ENCODE measurements at places on chromosomes 4 and X.

DNA sequence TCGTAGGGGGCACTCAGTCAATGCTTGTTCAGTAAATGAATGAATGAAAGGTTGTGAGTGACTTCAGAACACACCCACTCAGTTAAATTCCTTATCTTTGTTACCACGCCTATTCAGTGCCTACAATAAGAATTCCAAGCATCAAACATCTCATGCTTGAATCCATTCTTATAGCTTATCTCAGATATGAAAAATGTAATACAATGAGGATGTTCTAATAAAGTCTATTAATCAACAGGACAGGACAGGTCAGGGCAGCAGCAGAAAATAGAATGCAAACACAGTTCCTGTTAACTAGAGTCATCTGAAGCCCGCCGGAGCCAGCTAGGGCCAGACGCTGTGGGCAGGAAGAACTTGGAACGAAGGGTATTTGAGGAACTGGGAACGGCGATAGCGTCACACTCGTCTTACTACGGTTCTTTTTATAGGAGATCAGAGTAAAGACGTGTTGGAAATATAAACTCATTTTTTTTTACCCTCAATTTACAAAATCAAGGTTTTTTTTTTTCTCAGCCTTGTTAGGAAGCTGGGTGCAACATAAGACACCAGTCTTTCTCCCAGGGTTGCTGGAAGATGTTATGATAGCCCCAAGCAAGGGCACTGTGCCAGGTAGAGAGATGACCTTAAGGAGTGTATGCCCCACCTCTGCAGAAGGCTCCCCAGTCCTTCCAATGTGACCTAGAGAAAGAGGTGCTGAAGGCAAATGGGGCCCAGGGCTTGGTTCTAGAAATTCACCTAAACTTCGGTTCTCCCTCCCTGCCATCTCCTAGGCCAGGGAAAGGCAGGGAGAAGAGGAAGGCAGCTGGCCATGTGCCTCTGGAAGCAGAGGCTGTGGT is 48.3 kb downstream of the SEL1L3 start:
- no peak for DNase-seq

DNA sequence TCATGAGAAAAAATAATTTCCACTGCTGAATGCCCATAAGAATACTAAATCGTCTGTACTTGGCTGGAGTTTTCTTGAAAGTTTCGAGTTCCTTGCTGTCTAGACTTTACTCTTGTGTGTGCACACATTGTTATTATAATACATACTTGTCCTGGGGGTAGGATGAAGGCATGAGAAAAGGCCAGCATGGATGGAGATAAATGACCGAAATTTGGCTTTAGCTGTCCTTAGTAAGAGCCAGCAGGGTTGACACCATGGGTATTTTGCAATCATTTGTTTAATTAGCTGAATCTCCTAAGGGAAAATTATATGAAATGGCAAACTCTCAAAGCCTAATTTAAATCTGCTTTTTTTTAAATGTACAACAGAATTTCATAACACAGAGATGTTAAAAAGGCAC is 641.6 kb downstream of the ADGRL3 start:
- DNase-seq: no peak

- DNase-seq: no peak
These were observed 8.3 kb upstream of the VEGFC start for GRCh38 chr4:176800891-176801534.

DNA sequence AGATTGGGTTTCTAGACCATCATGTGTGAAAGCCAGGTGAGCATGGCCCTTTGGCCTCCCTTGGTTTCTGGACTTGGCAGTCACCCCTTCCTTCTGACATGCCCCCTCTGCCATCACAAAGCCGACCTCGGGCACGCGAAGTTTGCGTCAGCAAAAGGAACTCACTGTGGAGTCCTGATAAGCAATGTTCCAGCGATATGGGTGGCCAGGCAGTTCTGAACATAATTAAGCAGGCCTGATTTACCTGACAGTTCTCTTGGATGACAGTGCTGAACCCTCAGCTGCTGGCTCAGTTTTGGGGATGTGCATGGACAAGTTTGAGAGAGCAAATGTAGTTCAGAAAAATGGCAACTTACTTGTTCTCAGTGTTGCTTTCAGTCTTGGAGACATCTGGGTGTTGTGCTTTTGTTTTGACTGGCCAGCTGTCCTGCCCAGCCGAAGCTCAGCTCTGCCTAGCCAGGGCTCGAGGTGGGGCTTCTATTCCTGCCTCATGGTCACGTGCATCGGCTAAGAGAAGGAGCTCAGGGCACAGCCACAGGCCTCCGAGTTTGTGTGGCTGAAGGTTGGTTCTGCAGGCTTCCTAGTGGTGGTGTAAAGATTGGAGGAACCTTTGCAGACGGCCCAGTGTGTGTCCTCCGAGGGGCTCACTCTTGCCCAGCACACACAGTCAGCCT is 78.3 kb downstream of the CLDN34 start:
- DNase-seq: no peak

DNA sequence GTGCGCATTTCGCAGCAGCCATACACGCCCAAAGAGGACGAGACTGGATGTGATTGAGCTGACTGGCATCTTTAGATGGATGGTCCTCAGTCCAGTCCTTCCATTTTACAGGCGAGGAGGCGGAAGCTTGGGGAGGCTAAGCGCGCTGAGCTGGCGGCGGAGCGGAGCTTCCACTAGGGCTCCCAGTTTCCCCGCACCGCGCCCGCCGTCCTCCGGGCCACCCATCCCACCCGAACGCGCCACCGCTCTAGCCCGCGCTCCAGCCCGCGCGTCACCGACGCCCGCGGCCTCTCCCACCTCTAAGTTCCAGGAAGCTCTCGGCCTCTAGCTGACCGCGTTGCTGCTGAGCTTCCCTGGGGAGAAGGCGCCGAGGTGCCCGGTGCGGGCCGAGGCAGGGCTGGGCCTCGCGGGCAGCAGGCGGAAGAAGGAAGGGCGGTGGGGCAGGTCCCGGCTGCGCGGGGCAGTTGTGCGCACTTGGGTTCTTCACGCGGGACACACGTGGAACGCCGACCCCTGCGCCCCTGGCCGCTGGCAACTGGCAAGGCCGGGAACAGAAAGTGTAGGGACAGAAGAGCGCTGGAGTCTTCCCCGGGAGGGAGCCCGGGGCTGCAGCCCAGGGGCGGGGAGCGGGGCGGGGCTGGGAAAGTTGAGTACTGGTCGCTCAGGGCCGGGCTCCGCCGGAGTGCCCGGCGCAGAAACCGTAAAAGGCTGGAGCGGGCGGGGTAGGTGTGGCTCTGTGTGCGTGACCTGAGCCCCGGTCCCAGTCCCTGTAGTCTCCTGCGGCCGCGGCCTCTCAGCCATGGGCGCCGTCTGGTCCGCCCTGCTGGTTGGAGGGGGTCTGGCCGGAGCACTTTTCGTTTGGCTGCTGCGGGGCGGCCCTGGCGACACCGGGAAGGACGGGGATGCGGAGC is at the start of gene STBD1:
TSS of gene STBD1 (plus strand) at position 763 of the 911 bp plus-strand sequence. CDS start at position 800, 37 bp downstream.
- DNase-seq: peak; percentile 82

DNA sequence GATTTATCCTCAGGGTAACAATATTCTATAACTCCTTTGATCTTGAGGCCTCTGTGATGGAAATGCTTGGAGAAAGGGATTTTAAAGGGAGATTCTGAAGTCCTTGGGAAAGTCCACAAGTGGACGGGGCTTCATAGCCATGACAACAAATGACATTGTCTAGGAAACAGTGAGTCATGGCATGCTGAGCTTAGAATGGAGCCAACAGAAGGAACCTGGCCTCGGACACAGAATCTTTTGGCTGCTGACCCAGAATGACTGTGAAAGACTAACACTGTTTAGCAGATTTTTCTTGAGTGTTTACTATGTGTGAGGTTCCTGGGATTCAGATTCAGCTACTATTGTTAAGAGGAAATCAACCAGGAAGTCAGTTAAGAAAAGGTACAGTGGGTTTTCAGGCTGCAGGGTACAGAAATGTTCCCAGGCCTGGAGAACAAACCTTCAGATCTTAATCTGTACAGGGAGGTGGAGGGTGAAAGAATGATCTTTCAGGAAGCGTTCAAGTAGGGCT is 18.1 kb upstream of the CXCL2 start:
- no peak for DNase-seq

- no peak for DNase-seq
These were observed 39.2 kb downstream of the FMR1NB start for GRCh38 chrX:148020329-148020728.

- DNase-seq: no peak
These were observed 2.9 kb downstream of the KIF4A start for GRCh38 chrX:70292788-70293187.

GRCh38 chr4:3220476-3221183 is 28.3 kb upstream of the MSANTD1 start:
- no peak for DNase-seq

DNA sequence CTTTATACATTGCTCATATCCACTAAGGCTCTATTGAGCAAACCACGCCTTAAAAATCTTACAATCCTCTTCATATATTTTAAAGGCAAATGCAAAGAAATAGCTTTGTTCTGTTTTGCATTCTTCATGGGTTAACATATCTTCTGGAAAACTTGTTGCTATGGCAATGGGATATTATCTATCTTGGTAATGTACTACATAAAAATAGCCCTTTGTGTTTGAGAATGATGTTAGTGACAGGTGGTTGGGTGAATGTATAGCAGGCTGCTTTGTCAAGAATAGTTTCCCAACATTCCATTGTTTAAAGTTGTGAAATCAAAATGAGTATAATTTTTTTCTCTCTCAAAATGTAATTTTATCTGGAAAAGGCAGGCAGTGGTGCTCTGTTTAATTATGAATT is 16.8 kb downstream of the REPS2 start:
- DNase-seq: no peak

DNA sequence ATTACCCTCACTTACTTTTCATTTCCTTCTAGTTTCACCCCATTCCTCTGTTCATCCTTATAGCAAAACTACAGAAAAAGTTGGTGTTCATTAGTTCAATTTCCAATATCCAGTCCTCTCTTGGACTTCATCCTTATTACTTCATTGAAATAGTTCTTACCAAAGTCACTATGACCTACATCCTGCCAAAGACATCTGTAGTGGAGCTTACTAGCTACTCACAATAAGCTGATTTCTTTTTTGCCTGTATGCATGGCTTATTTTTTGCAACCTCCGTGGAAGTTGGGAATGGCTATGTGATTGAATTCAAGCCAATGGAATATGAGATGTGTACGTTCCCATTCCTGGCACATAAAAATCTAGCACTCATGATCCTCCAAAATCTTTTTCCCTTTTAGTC is 4.6 kb upstream of the CDKL2 start:
- no peak for DNase-seq

DNA sequence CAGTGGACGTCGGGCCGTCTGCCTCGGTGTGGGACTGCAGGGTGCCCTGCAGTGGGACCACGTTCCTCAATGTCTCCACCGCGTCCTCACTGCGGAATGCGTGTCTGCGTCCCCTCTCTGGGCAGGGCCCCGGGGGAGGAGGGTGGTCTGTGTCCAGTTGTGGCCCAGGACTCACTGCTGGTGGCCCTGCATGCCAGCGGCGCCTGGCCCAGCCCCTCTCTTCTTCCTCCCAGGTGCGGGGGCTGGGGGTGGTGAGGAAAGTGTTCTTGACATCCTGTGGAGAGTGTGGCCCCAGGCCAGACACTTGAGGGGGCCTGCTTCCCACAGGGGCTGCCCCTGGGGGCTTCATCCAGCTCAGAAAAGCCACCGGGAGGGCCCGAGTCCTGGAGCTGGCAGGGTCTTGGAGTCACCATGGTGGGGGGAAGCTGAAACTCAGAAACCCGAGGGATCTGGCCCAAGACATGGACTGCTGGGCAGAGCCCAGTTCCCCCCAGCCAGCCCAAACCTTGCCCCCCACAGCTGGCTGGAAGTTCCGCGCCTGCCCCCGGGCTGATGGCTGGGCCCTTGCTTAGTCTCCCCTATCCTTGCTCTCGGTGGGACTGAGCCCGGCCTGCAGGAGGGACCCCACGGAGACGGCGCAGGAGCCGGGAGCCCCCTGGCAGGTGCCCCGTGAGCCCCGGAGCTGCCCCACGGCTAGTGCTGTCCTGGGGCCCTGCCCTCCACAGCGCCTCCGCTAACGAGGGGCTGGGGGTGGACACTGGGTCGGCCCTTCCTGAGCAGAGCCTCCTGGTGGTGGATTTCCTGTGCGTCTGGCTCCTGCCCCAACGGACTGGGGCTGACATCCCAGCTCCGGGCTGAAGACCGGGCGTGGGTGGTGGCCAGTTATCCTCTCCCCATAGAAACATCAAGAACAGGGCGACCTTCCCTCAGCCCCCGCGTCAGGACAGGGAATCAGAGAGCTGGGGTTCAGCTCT is 2.9 kb downstream of the DOK7 start:
- DNase-seq: no peak

DNA sequence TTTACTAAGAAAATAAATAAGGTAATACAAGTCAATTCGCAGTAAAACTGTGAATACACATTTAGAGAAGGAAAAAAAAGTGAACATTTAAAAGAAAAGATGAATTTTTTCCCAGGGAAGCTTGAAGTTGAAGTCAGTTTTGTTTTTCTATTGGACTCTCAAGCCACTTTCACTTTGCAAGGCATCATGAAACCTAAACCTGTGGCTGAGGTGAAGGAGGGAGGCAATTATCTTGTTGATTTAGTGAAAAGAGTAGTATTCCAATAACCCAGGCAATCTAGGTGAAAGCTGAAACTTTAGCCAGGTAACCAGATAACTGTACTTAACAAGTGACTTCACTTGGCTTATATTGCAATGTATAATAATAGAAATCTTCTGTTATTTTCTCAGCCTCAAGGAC is 138.6 kb downstream of the HDX start:
- no peak for DNase-seq

DNA sequence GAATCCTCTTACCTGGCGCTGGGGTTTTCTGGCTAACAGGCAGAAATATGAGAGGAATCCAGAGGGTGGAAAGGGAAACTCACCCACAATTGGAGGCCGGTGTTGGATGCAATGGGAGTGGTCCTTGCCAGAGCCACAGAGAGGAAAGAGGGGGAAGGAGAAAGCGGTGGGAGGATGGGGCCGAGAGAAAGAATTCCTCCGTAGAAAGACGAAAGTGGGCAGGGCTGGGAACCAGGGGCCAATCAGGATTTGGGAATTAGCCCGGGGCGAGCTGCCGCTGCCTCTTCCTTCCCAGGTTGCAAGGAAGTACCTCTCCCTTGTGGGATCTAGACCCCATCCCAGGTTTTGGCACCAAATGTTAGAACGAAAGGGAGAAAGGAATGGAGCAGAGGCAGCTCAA is 83.1 kb upstream of the SPIN4 start:
- no peak for DNase-seq

DNA sequence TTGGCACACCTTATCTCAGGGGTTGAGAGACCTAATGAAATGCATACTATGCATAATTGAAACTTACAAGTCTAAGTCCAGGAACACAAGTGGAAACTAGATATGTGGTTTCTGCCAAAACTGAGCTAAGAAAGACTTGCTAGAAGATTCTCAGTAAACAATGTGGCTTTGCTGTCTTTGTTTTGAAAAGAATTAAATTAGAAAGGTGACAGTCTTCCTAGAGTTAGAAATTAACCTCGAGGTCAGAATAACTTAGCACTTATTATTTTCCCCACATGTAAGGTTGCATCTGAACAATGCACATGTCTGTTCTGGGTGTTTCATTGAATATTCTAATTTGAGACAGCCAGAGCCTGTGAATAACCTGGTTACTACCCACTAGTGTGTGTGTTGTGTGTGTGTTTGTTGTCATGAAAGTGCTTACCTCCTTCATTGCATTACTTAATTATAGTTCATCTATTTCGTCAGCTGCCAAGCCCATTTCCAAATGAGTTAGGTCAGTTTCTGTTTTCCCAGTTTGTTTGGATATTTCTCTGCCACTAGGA is 1.5 kb downstream of the EREG start:
- DNase-seq: no peak

- DNase-seq: no peak
These were observed 57.5 kb downstream of the ACOX3 start for GRCh38 chr4:8383016-8383415.

Measured in WERI-Rb-1 (cell line).